ENCODE measurements at places on chromosomes 3 and 15. TPM values are rescaled to one million over a fixed set of nuclear protein-coding genes. Genes with fewer than 3 reads are reported as not detected.

Gene AP3B2
- polyA plus RNA-seq = 9.8 TPM

Gene THRB
- polyA plus RNA-seq = 1.7 TPM

Gene PLA2G4E
- not detected for polyA plus RNA-seq

Gene GATM
- 9.1 TPM for polyA plus RNA-seq

Gene SYNPR
- polyA plus RNA-seq = 0.55 TPM

Gene SLC38A3
- polyA plus RNA-seq = 1.3 TPM

Gene DAZL
- polyA plus RNA-seq = 2.5 TPM

Gene CADM2
- polyA plus RNA-seq = 47.5 TPM

Gene SHC4
- polyA plus RNA-seq = 0.38 TPM

Gene SERPINI2
- 0.68 TPM for polyA plus RNA-seq

Gene IRAK2
- 0.37 TPM for polyA plus RNA-seq

Gene CLDN18
- 0.19 TPM for polyA plus RNA-seq

Gene WDR72
- 0.99 TPM for polyA plus RNA-seq

Gene ATP13A4
- polyA plus RNA-seq = not detected

Gene SEMA3G
- polyA plus RNA-seq = 0.56 TPM

Gene C15orf39
- 13.9 TPM for polyA plus RNA-seq

Gene SNX22
- 3.7 TPM for polyA plus RNA-seq

Gene ATXN7
- 4.0 TPM for polyA plus RNA-seq

Gene GOLIM4
- polyA plus RNA-seq = 50.5 TPM

Gene XYLB
- 1.6 TPM for polyA plus RNA-seq

Gene UNC13C
- 0.16 TPM for polyA plus RNA-seq

Gene MESP2
- 0.68 TPM for polyA plus RNA-seq

Gene FAM3D
- polyA plus RNA-seq = not detected

Gene NDUFB5
- polyA plus RNA-seq = 113 TPM

Gene SCAMP2
- 34.7 TPM for polyA plus RNA-seq

Gene SCN5A
- 10.2 TPM for polyA plus RNA-seq

Gene STX19
- 0.57 TPM for polyA plus RNA-seq

Gene TM4SF1
- 0.49 TPM for polyA plus RNA-seq

Gene ECE2
- 0.48 TPM for polyA plus RNA-seq

Gene SLC7A14
- 0.82 TPM for polyA plus RNA-seq

Gene TUSC7
- polyA plus RNA-seq = not detected

Gene CASR
- 0.03 TPM for polyA plus RNA-seq

Gene VIPR1
- polyA plus RNA-seq = 6.3 TPM

Gene GABRG3
- polyA plus RNA-seq = 0.10 TPM

Gene ISG20
- 4.9 TPM for polyA plus RNA-seq

Gene RMDN3
- 13.0 TPM for polyA plus RNA-seq

Measured in GM23338 (cell line).